ENCODE measurements at places on chromosomes 2 and 18.

DNA sequence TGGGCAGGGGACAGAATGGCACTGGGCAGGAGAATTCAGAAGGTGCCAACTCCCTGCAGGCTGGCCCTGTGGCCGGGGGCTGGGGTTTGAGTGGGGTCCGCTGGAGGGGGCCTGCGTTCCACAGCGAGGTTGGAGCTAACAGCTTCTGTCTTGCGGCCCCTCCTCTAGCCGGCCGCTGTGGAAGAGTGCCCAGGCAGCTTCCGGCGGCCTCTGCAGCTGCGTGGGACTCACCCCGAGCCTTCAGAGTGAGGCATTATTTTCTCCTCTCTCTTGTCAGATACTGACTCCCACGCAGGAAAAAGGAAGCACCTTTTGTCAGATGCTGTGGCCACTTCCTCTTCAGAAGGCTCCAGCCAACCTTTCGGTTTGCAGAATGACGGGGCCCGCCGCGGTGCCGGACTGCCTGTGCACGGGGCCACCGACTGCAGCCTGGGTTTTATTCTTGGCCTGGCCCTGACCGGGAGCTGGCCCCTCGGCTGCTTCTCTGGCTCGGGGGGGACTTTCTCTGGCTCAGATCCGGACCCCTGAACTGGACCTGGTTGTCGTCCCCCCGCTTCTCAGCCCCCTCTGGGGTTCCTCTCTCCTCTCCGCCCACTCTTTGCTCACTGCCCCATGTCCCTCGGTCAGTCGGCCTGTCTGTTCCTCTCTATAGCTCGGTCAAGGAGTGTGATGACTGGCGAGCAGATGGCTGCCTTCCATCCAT lies 40.1 kb downstream of the ARHGAP25 start:
- DNase-seq = peak; percentile 77

DNA sequence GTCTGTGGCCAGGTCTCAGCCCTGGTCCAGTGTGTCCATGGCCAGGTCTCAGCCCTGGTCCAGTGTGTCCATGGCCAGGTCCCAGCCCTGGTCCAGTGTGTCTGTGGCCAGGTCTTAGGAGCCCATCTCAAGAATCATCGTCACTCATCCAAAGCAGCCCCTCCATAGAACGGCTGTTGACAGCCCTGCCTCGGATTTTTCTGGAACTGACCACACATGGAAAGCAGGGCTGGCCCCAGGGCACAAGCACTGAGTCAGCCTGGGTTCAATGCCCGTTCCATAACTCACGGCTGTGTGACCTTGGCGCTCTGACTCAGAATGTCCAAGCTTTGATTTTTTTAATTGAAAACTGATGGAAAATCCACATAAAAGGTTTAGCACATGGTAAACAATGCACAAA lies 59.9 kb upstream of the SNTG2 start:
- no peak for DNase-seq

DNA sequence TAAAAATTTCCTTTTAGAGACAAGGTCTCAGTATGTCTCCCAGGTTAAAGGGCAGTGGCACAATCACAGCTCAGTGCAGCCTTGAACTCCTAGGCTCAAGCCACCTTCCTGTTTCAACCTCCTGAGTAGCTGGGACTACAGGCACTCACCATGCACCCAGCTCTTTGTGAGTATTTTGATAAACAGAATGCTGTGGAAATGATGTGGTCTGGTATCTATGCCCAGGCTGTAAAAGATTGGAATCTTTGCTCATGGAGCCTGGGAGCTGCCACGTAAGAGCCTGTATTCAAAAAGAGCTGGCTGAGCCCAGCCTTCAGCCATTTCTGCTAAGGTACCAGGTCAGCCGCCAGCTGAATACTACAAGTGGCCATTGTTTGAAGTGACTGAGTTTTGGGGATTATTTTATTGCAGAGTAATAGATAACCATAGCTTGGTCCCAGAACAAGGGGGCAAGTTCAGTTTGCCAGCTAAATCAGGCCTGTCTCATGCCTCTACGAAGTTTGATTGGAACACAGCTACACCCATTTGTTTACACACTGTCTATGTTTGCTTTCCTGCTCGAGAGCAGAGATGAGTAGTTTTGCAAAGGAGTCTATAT lies 21.3 kb upstream of the ARL5A start:
- no peak for DNase-seq

DNA sequence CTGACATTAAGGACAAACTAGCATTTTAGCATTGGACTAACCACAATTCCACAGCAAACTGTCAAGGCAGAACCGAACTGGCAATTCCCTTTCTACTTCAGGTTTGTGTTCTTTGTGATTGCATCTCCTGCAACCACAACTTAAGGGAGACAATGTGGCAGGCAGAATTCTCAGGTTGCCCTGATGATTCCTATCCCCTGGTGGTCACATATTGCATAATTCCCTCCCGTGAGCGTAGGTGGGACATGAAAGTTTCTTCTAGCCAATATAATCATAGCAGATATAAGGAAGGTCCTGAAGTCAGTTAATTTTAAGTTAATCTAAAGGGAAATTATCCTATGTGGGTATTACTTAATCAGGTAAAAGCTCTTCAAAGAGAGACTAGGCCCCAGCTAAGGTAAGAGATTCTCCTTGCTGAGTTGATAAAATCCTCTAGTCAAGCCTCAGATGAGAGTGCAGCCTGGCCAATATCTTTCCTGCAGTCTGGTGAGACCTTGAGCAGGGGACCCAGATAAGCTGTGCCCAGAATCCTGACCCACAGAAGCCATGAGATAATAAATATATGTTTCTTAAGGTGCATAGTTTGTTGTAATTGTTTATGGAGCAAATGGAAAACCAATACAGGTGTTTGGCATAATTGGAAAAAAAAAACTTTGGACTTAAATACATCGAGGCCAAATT lies 45.9 kb upstream of the TNP1 start:
- DNase-seq = no peak

- no peak for DNase-seq
Measured at GRCh38 chr2:133104871-133105270, 434.9 kb upstream of the LYPD1 start.

DNA sequence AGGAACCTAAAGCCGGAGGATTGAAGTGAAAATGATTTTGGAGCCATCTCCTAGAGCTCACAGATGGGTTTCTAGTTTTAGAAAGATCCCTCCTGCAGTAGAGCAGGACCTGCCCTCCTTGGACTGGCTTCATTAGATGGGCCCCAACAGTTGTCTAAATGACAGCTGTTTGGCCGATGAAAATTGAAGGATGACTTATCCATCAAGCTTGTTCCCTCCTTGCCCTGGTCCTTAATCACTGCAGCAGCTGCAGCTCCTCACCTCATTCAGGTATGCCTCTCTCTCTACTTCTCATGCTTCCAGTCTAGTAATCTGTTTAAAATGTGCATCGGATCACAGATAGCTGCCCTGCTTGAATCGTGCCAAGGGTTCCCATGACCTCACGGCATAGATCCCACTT lies 677.6 kb downstream of the BCL11A start:
- DNase-seq = no peak

GRCh38 chr18:72161691-72162090 lies 382.5 kb downstream of the CBLN2 start:
- no peak for DNase-seq

DNA sequence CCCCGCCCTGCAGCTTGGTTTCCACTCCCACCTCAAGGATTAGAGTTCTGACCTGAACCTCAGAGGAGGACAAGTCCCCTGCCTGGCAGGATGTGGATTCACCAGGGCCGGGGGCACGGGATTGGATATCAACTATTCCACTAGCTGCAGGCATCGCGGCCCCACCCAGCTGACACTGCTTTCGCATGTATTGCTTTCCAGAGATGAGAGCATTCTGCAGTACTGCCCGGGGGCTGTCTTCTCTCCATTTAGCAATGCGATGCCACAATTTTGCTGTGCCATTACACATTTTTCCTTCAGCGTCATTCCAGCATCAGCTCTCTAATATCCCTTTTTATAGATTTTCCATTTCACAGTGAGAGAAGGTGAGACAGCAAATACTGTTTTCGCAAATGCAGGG lies 42.0 kb downstream of the CTIF start:
- no peak for DNase-seq

DNA sequence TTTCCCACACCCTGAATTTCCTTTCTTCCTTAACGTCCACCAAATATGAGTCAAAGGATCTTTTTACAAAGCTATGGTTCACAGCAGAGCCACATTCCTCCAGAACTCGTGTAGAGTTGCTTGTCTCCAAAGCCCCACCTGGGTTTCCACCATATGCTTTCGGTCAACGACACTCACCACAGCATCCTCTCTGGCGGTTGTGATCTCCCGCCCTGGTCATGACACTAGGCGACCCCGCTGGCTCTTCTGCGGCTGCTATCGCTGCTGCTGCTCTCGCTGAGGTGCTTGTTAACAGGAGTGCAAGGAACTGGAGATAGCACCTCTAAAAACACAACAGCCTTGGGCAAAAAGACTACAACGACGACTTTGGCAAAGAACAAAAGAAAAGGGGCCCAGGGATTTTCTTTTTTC lies 340 bp downstream of the SLC40A1 start:
- peak; percentile 40 for DNase-seq

All from stimulated activated CD8-positive, alpha-beta memory T cell treated with anti-CD3 and anti-CD28 coated beads, Interleukin-4, amount 100 ng/mL, for 48 hours (primary cell).